Cerebellar cortex (tissue), 1 donor: ENCODE measurements at places on chromosomes 2 and 18.
A peak's percentile ranks its signal among the peaks of the same experiment; 100 is the strongest.

- DNase-seq, result no peak
Observed at GRCh38 chr2:29000481-29000880, 19.4 kb downstream of the TOGARAM2 start.

DNA sequence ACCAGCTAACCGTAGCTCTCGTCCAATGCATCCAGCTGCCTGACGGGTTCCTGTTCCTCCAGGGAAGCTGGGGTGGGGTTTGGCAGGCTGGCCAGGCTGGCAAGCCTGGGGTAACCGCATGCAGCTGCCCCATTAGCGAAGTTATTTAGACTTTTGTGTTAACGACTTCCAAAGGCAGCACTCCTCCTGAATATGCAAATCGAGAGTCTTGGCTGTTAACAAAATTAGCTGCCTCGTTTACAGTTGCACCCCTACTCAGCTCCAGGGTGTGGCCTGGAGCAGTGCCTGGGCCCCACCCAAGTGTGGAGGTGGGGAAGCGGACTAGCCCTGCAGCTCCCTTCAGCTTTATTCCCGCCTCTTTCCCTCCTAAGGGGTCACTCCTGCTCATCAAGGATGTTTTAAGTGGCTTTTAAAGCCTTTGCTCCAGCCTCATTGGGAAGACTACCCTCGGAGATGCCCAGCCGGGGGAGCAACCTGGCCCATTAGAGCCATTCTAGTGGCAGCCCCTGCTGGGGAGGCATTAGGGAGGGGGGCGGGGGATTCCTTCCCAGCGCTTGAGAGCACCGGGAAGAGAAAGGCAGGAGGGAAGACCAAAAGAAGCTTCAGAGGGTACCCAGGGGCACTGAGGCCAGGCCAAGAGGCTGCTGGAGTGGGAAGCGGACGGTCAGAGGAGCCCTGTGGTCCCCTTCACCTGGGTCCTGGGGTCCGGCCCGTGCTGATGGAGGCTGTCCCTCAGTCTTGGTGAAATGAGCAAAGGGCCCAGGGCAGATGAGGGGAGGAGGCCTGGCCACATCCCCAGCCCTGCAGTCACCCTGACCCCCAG is 204.1 kb downstream of the CELF4 start:
- DNase-seq, result no peak

GRCh38 chr2:107992069-107992468 is 5.7 kb downstream of the SLC5A7 start:
- no peak for DNase-seq

GRCh38 chr2:9377461-9378097 is 45.7 kb downstream of the ITGB1BP1 start:
- peak; percentile 66 for DNase-seq

DNA sequence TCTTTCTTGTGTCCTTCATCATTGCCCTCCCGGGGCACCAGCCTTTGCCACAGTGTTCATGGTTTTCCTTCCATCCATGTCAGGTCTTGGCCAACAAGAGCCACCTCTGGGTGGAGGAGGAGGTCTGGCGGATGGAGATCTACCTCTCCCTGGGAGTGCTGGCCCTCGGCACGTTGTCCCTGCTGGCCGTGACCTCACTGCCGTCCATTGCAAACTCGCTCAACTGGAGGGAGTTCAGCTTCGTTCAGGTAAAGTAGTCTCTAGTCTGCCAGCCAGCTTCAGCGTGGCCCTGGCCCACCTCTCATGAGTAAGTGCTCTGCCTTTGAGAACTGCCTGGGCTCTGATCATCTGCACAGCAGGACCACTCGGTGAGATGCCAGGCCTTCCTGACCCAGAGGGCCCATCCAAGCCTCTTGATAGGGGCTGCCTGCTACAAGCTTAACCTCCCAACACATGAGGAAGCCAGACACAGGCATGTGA is 31.0 kb downstream of the STEAP3 start:
- no peak for DNase-seq

GRCh38 chr2:63845866-63846265 is 4.2 kb downstream of the UGP2 start:
- DNase-seq, result no peak

- DNase-seq, result no peak
Observed at GRCh38 chr18:2518473-2518872, 52.8 kb downstream of the METTL4 start.

GRCh38 chr2:227834423-227834822 is 20.8 kb downstream of the CCL20 start:
- no peak for DNase-seq

- DNase-seq, result no peak
Observed at GRCh38 chr2:57981083-57981768, 65.4 kb upstream of the VRK2 start.

DNA sequence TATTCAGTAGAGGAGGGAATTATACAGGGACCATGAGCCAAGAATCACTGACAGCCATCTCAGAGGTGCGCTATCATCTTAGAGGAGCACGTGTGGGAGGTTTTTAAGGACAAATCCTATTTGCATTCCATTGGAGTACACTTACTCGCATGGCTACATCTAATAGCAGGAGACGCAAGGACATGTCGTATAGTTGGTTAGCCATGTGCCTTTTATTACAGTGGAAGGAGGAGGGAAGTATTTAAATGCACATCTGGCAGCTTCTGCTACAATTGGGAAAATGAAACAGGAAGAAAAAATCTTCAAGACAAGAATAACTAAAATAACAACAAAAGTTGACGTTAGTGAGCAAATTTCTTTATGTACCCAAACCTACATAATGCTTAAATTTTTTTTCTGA is 86.5 kb upstream of the UGP2 start:
- DNase-seq, result no peak

DNA sequence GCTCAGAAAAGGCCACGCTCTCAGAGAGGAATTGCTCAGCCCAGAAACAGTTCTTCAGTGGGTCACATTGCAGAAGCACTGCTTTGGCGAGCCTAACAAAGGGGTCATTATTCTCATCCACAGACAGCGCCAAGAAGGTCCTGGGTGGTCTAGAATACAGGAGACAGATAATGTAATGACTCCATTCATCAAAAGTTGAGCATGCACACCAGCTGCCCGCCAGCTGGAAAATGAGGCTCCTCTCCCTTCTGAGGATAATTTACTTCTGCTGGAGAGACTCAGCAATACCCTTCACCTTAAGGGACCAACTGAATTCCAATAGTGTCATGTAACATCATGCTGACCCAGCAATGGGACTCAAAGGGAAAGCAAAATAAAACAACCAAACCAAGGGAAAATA is 79.9 kb downstream of the TRIB2 start:
- peak; percentile 30 for DNase-seq

- no peak for DNase-seq
Observed at GRCh38 chr2:239832490-239833268, 192.5 kb downstream of the NDUFA10 start.

DNA sequence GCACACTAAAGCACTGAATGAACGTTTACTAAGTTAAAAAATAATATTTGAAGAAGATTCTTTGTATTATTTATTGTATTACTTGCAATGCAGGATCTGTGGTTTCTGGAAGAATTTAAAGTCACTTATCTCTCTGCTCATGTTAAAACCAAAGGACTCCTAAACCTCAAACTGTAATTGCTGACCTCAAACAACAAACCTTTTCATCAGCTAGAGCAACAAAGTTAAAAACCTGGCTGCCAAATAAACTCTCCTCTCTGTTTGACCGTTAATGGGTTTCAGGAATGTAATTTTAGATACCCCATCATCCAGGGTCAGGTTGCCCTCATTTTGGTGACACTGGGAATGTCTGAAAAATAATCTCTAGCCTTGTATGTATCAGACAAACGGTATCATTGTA is 239.1 kb downstream of the TGIF1 start:
- peak; percentile 79 for DNase-seq

- no peak for DNase-seq
Observed at GRCh38 chr2:133523406-133523805, 44.9 kb downstream of the NCKAP5 start.

GRCh38 chr2:226660124-226660523 is 139.5 kb downstream of the IRS1 start:
- DNase-seq, result no peak

- DNase-seq, result no peak
Observed at GRCh38 chr18:49022311-49023161, 71.8 kb upstream of the SMAD7 start.

DNA sequence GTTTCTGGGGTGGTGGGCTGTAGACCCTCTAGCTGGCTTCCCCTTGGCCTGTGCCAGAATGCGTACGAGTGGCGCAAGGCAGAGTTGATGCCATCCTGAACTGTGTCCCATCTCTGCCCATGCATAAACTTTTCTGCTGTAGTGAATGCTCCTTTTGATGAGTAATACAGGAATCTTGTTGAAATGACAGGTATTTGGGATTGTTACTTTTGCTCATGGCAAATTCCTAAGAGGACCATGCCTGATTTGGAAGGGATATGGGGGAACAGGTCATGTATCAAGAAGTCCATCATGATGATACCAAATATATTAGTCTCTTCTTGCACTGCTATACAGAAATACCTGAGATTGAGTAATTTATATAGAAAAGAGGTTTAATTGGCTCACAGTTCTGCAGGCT is 648.0 kb downstream of the SLC4A3 start:
- no peak for DNase-seq

DNA sequence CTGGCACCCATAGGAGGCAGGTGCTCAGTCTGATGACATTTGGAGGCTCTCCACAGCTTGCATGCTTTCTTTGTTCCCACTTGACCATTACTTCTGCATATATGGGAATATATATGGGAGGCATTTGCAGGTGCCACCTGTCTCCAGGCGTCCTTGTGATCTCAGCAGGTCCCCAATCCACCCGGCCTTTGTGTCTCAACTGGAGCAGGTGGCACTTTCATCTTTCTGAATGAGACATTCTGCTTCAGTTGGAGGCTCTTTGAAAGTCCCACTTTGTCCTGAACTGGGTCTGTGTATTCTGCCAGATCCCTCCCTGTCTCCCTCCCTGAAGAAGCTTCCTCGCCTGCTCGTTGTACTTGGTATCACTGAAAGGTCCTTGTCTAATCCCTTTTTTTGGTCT is 318.1 kb upstream of the EPAS1 start:
- DNase-seq, result no peak

DNA sequence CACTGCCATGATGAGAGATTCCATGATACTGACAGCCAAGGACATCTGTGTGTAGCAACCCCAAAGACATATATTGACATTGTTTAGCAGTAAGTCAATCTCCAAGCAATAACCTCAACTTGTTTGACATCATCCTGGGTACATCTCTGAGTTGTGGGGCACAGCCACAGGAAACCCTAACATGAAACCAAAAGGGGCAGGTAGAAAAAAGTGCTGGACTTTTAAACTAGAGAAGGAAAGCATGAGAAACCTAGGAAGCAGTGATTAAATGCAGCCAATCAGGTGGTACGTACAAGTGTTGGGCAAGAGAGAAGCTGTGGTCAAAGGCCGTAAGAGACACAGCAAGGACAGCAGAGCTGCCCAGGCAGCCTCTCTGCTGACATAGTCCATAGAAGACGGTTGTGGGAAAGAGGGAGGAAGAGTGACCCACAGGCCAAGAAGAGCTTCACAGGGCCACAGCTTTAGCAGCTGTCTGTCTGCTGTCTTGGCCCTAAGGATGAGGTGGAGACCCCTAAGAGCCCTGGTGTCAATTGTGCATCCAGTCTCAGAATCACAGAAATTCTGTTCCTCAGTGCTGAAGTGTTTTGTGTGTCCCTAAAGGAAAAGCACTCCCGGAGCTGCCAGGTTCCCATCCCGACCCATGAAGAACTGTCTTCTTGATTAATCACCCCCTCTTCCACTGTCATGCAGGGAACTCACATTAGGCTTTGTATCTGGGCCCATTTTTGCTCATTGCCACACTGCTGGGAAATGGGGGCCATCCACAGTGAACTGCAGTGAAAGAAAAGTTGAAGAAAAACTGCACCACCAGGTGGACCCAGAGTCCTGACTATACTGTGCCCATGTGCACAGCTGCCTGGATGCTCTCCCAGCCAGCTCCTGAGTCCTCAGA is 25.4 kb upstream of the CHN1 start:
- peak; percentile 49 for DNase-seq

GRCh38 chr2:66665124-66665984 is 230.4 kb downstream of the MEIS1 start:
- DNase-seq, result no peak

DNA sequence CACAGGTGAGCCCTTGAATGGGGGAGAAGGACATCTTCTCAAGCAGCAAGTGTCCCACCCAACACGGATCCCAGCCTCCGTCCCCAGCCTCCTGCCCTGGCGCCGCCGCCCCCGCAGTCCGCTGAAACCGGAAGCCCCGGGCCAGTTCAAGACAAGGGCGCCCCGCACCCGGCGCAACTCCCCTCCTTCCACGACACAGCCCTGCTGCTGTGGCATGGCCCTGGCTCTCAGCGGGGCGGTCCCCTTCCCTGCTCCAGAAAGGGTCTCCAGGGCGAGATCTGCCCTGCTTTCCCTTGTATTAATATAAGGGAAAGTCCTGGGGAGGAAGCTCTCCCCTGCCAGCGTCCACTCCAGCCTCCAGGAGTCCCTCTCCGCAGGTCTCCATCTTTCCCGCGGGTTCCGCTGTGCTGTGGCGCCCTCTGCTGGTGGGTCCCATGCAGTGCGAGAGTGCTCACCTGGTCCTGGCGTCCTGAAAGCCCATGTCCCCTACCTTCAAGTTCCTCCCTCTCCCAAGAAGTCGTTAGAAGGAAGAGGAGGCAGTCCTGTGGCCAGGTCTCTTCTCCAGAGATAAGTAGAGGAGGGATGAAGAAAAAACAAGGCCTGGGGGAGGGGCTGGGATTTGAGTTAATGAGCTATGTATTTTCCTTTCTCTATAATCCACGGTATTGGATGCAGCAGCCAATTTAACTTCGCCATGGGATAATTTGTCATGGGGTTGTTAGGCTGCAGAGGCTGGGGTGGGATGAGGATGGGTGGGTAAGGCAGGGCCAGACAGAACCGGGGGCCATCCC is 176.0 kb downstream of the SMAD2 start:
- peak; percentile 23 for DNase-seq

GRCh38 chr18:31970617-31971016 is 27.7 kb upstream of the TRAPPC8 start:
- no peak for DNase-seq

DNA sequence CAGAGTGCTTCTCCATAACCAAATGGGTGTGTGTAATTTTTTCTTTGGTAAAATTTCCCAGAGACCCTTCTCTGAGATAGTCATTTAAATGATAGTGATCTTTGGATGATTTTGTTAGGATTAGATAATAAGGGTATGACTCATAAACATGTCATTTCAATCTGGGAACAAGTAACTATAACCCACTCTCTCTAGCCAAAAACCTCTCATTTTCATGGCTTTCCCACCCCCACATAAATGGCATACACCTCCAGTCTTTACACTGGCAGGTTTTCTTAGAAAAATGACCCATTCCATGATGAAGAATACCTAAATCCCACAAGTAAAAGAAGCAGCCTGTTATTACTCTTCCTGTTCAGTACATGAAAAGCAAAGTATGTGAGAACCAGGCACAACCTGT is 572.0 kb upstream of the ZEB2 start:
- DNase-seq, result no peak

GRCh38 chr2:162574615-162575452 is 230.9 kb downstream of the GCA start:
- no peak for DNase-seq

DNA sequence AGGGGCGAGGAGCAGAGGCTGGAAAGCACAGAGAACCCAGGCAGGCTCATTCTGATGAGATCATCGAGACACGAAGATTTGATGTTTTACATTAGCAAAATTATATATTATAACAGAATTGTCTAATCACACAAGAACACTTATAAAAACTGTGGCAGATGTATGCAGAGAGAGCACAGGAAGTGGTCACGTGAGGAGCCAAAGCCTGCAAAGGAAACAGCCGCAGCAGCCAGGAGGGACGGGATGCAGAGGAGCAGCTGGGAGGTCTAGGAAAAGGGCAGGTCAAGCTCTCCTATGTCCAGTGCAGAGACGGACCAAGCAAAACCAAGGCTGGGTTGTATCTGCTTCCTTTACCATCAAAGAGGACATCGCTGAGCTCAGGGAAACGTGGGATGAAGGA is 355.1 kb upstream of the MYT1L start:
- DNase-seq, result no peak

- no peak for DNase-seq
Observed at GRCh38 chr2:209097168-209097567, 326.7 kb upstream of the MAP2 start.
